ENCODE measurements at places on chromosomes 1 and 21.

DNA sequence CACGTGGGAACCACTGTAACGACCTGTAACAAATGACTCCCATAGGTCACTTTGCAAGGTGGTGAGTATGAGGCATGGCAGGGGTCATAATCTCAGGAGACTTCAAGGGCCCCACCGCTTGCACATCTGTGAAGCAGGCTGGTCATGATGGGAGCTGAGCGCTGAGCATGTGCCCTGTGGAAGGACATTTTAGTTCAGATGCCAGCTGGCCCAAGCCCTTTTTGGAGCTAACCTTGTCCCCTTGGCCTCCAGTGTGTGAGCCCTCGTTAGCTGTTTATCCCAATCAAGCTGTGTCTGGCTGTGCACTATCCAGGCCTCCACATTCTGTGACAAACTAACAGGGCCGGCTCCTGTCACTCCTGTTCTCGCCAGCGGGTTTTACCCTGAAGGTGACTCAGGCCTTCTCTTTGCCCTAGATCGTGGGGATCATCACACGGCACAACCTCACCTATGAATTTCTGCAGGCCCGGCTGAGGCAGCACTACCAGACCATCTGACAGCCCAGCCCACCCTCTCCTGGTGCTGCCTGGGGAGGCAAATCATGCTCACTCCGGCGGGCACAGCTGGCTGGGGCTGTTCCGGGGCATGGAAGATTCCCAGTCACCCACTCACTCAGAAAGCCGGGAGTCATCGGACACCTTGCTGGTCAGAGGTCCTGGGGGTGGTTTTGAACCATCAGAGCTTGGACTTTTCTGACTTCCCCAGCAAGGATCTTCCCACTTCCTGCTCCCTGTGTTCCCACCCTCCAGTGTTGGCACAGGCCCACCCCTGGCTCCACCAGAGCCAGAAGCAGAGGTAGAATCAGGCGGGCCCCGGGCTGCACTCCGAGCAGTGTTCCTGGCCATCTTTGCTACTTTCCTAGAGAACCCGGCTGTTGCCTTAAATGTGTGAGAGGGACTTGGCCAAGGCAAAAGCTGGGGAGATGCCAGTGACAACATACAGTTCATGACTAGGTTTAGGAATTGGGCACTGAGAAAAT, 7.6 kb downstream of the NPPA start:
- no peak for DNase-seq

DNA sequence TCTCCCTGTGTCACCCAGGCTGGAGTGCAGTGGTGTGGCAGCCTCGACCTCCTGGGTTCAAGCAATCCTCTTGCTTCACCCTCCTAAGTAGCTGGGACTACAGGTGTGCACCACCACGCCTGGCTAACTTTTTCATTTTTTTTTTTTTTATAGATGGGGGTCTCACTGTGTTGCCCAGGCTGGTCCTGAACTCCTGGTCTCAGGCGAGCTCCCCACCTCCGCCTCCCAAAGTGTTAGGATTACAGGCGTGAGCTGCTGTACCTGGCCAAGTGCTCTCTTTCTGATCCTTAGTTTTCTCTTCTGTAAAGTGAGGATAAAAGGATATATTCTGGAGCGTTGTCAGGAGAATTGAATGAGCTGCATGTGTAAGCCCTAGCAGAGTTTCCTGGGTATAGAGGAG, 68.7 kb downstream of the GALNT2 start:
- DNase-seq = no peak

GRCh38 chr1:5286244-5286643, 631.8 kb downstream of the AJAP1 start:
- DNase-seq = peak; percentile 1

DNA sequence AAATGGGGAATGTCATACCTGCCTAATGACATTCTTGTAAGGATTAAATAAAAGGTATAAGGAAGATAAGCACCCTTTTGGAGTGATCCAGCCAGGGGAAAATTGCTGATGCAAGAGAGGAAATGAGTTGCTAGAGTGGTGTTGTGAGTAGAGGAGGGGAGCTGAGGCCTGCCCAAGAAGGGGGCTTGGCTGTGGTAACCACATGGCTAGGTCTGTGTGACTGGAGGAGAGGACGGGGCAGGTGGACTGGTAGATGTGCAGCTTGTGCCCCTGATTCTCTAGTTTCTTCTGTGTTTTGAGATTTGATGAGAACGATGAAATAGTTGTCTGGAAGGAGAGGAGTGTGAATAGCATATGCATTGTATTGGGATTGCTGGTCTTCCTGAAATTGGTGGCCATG, 6.6 kb downstream of the TXLNA start:
- DNase-seq = no peak

GRCh38 chr1:25247829-25248754, 838 bp upstream of the RSRP1 start:
- no peak for DNase-seq

- DNase-seq = no peak
Observed at GRCh38 chr1:25051906-25052305, 121.8 kb upstream of the RUNX3 start.

DNA sequence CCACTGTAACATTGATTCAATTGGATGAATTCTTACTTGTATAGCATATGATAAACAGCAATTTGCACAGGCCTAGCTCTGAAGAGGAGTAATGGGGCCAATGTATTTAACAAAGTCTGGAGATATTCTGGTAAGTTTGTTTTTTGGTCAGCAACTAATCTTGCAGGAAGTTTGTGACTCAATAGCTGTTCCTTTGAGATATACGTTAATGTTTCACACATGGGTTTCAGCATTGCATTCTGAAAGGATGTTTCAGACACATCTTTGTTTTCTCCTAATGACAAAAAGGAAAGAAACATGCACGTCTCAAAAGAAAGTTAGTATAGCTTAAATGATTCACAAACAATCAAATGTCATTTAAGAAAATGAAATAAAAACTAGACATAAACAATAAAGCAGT, 49.0 kb downstream of the LTN1 start:
- no peak for DNase-seq

GRCh38 chr1:208139434-208140045, 104.6 kb downstream of the PLXNA2 start:
- peak; percentile 76 for DNase-seq

DNA sequence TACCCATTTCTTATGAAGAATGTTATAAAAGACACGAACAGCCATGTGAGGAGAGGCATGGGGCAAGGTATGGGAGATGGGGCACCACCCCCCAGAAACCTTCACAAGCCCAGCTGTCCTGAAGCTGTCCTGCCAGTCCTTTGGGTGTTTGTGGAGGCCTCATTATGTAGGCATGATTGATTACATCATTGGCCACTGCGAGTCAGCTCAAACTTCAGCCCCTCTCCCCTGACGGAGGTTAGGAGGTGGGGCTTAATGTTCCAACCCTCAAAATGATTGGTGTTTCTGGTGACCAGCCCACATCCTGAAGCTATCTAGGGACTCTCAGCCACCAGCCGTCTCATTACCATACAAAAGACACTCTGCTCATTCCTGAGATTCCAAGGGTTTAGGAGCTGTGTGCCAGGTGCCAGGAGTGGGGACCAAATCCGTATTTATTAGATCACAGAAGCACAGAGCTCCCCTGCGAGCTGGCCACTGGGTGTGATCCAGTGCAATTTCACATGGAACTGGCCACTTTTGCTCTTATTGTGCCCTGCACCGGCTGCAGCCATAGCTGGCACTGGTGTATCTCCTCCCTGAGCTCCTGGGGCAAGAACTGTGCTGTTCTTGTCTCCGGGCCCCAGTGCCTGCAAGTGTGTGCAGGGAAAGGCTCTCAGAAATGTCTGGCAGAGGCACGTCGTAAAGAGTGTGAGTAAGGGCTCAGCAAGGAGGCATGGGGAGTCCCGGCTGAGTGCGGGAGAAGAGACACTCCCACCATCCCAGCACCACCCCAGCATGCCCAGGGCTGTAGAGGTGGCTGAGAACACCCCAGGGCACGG, 10.5 kb downstream of the KIAA1614 start:
- peak; percentile 58 for DNase-seq

DNA sequence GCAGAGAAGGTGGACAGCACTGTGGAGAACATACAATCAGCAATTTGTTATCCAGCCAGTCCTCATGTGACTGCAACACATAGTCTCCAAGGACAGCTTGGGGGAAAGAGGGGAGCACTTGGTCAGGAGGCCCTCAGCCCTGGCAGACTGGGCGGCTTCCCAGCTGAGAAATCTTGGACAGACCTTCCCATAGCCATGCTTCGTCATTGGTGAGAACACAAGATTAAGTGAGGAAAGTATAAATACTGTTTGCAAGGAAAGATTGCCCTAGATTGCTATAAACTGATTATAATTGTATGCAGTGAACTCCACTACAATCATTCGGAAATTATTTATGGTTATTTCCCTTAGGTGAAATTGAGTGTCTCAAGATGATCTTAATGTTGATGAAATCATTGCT, 131.5 kb downstream of the LMX1A start:
- DNase-seq = no peak

GRCh38 chr1:57576756-57577155, 152.9 kb upstream of the DAB1 start:
- no peak for DNase-seq

GRCh38 chr21:22250355-22250754, 1252.1 kb downstream of the NCAM2 start:
- no peak for DNase-seq
